ENCODE measurements at places on chromosomes 7 and 10.

GRCh38 chr10:74502963-74503608, 323.3 kb upstream of the KAT6B start:
- peak; percentile 26 for DNase-seq

GRCh38 chr10:126407831-126408230, 19.6 kb upstream of the ADAM12 start:
- no peak for DNase-seq

DNA sequence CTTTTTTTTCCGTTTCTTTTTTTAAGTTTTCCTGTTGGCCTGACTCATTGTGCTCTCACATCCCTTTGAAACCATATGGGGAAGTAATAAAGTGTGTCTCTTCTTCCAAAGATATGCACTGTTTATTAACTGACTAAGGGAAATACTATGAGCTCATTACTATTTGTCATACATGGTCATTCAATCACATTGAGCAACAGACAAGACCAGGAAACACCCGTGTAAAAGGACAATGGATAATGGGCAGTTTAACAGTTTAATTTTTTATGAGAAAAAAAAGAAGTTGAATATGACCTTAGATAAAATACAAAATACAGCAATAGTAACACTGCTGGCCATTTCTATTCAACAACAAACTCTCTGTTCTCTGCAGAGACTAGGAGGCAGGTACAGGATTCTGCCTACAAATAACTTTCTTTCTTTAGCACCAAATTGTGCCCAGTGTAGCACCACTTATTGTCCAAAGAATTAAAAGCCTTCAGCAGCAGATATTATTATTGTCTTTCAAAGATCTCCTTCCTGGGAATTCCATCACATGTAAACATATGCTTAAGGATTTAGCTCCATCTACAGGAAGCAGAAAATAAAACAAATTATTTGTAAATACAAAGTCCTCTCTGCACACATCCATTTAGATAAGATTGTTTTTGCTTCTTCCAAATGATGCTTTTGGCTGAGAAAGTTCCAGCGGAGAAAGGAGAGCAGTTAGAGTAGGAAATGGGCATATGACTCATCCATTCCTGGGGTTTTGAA, 55.0 kb upstream of the AKR1E2 start:
- peak; percentile 24 for DNase-seq

DNA sequence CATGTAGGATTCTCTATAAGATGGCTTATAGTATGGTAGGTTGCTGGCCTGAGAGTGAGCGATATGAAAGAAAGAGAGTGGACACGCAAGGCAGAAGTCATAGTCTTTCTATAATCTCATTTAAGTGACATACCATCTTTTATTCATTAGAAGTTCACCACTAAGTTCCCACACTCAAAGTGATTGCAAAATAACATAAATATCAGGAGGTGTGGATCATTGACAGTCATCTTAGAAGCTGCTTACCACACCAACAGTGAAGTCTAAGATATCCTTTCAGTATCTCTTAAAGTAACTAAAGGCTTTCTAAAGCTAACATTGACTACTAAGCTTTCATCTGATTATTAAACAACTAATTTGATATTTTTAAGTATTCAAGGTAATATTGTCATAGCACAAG, 36.9 kb upstream of the GNAI1 start:
- no peak for DNase-seq
